ENCODE measurements at places on chromosomes 3 and 15. TPM values are rescaled to one million over a fixed set of nuclear protein-coding genes. Genes with fewer than 3 reads are reported as not detected.
A peak's percentile ranks its signal among the peaks of the same experiment; 100 is the strongest.

- no peak for DNase-seq
Observed at GRCh38 chr3:149832086-149832485, 19.1 kb downstream of the RNF13 start.

GRCh38 chr3:27521872-27522265 lies 37.7 kb upstream of the SLC4A7 start:
- DNase-seq = peak; percentile 39

DNA sequence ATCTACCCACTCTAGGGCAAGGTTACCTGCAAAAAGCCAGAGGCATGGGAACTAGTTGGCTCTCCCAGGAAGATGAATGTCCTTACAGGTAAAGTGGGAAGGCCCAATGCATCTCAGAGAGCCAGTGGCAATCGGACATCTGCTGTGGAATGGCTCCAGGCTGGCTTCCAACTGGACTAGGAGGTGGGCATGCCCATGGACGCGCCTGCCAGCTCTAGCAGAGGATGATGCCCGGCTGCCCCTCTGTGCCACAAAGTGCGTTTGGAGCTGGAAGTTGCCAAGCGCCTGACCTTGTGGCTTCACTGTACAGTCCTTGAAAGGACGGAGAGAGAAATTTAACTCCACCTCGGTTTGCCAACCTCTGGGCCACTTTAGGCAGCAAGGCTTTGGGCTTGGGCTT lies 84.4 kb downstream of the NR2F2 start:
- DNase-seq = no peak

DNA sequence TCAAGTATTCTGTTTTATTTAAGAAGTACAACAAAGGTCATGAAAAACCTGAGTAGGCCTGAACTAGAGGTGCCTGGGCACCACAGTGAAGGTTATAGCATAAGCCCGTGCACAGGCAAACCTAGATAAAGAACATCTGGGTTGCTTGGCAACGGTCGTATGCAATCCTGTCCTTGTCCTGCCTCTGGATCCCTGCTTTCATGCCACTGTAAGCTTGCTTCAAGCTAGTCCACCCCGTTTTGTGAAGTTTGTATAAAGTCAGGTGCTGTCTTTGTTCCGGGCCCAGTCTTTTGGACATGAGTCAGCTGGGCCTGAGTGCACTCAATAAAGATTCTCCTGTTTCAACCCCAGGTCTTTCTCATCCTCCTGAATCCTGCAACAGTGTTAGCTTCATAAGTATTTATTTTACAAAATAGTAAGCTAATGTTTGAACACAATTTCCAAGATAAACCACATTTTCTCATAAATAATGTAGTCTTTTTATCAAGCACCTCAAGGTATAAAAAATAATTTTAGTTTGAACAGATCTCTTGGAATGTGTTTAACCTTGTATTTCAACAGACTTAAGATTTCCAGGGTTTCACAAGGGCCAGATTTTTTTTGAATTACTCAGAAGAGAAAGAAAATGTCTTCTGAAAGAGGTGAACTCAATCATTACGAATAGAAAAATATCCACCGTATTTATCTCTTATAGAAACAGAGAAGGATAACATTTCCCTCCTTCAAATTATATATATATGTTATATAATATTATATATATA lies 14.3 kb upstream of the SLC9C1 start:
- DNase-seq = no peak

- DNase-seq = no peak
Observed at GRCh38 chr3:189238071-189238470, 66.3 kb downstream of the TPRG1 start.

DNA sequence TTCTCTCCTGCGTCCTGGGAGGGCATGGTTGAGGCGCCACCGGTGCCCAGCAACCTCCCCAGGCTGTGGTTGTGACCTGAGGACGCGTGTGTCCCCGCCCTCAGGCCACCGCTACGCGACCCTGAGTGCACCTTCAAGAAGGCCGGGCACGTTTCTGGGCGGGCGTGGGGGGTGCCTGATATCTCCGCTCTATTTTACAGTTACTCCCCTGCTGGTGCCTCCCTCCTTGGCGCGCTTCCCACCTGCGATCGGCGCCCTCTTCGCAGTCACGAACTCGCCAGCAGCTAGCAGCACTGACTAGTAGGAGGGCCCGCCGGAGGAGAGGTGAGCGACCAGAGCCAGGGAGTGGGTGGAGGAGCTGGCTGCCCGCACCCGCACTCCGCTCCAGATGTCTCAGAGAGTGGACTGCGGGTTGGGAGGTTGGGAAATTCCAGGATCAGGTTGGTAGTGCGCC lies 43.2 kb upstream of the POLG start:
- DNase-seq = no peak

GRCh38 chr3:38121832-38122461 lies 15.0 kb downstream of the ACAA1 start:
- no peak for DNase-seq

The SNX33 gene
- 5.8 TPM for total RNA-seq

Data from H4 (cell line).